Activated naive CD8-positive, alpha-beta T cell treated with anti-CD3 and anti-CD28 coated beads, Interleukin-2, amount 10 ng/mL, durations not matched to agents 7 days and 5 days (primary cell): ENCODE measurements at places on chromosomes 5 and 9. TPM values are rescaled to one million over a fixed set of nuclear protein-coding genes. Genes with fewer than 3 reads are reported as not detected.
A peak's percentile ranks its signal among the peaks of the same experiment; 100 is the strongest.

The SLC26A2 gene
- 9.7 TPM for total RNA-seq

The GARNL3 gene
- 3.1 TPM for total RNA-seq

The PIK3R1 gene
- 86.8 TPM for total RNA-seq

DNA sequence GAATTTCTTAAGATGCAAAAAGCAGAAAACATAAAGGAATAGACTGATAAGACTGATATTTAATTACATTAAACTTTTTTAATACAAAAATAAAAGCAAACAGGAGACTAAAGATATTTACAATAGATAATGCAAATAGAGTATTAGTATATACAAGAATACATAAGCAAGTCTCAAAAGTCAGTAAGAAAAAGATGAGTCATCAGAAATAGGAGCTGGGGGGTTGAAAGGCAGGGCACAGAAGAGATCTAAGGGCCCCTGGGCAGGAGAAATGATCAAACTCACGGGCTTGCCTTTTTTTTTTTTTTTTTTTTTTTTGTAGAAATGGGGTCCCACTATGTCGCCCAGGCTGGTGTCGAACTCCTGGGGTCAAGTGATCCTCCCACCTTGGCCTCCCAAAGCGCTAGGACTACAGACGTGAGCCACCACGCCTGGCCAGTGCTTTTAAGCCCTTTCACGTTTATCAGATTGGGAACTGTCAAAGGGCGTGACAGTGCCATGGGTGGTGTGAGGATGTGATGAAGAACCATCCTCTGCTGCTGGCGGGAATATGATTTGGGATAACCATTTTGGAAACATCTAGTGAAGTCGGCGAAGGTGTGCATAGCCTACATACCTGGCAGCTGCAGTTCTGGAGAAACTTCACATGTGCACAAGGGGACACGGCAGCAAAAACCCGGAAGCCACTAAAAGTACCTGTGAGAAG, 126.1 kb downstream of the CACNA1B start:
- DNase-seq = no peak

GRCh38 chr9:13934416-13934815, 379.5 kb downstream of the NFIB start:
- no peak for DNase-seq

DNA sequence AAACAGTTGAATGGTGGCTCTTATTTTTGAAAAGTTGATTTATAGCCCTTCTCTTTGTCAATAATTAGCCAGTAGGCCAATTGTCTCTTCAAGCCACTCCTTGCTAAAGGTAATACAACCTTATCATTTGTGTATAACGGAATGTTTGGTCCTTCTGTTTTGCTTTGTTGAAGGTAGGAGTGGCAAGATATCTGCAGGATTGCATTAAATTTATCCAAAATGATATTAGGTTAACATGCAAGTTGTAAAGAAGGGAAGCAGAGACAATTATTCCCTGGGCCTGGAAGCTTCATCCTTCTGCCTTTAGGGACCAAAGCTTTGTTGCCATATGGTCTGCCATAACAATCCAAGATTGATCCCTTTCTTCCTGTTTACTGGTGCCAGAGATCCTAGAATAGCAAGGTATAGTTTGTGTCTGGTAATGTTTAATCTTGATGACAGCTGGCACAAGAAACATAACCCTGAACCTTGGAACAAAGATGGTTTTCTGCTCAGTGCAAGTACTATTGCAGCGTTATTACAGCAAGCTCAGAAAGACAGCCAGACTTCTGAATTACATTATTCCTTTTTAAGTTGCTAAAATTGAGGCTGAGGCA, 15.5 kb upstream of the FSD1L start:
- no peak for DNase-seq

DNA sequence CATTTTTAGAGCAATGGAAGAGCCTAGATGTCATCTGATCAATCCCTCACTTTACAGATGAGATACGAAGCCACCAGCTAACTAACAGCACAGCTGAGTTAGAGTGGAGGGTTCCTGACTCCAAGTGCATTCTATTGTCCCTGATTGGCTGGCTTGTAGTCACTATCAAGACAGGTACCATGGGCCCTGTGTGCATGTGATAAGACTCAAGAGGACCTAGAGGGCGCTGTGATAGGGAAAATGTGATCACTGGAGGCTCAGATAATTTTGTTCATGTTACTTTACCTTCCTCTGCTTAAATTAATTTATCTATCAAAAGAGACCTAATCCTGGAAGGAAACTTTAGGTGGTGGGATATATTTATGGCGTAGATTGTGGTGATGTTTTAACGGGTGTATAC, 19.5 kb upstream of the SNAPC3 start:
- no peak for DNase-seq

DNA sequence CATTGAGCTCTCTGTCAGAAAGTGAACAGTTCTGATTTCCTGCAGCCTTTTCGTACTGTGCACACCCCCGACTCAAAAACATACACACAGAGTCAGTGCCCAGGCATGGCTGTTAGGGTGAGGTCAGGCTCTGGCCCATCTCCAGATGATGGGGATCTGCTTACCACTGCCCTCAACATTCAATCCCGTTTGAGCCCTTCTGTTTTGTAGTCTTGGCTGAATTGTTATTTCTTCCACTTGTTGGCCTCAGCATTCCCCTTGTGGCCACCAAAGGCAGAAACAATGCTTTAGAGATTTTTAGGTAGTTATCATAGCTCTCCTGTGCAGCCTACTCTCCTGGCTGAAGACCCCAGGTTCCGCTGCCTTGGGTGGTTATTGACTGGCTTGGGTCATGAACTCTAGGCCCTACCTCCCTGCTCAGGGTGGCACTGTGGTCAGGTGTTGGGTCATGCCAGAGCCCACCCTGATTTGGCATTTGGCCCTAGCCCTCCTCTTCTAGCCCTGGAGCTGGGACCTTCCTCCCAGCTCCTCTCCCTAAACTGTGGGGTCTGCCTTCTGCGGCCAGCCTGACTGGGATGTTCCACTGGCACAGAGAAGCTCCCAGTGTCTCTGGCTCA, 7.8 kb upstream of the MYOZ3 start:
- DNase-seq = no peak

DNA sequence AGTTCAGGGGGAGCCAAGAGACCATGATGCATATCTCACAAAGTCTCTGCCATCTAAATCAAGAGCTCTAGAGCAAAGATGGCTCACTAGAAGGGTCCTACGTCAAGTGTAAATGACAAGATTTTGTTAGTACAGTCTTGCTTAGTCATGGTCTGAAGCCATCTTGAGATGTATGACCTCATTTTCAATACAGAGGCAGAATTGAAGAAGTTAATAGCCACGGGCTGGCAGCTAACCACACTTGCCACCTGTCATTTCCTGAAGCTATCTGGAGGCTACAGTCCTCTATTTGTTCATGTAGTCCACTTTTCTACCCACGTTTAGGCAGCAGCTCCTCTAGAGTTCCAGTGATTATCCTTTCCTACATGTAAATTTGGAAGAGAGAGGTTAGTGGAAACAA, 231.7 kb upstream of the CDH12 start:
- DNase-seq = no peak

DNA sequence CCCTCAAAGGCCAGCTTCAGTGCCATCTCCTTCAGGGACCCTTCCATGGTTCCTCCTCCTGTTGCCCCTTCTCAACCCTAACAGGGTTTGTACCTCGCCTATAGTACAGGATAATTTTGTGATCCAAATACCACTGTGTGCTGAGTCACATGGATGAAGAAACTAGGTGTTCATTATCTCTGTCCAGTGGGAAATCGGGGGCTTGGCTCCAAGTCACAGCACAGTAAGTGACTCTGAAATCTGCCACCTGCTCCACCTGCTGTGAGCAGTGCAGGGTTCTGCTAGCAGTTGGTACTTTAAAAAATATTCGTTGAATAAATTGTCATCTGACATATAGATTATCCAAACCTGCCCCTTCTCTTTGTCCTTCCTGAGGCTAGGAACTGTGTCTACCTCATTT, 123.2 kb upstream of the OTULINL start:
- DNase-seq = no peak

DNA sequence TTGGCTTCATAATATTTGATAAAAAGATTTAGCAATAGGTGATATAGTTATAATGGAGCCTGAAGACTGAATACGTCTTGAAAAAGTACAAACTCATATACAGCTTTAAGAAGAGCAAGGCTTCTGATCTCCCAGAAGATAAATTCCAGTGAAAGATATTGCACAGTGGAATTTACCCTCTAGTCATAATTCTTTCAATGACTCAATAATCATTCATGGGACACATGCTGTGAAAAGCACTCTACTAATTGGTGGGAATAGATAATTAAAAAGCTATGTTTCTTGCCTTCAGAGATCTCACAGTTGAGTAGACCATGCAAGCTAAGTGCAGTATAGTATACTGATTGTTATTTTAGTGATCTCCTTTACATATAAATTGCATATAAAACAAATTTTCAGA, 538.6 kb upstream of the CYLC2 start:
- no peak for DNase-seq

- no peak for DNase-seq
These were observed 4.1 kb downstream of the GLRX start for GRCh38 chr5:95818181-95819147.

GRCh38 chr9:74887041-74887980, at the start of gene TRPM6:
TSS of gene TRPM6 (minus strand) at chr9:74887921. CDS start at chr9:74887856, 65 bp downstream.
- DNase-seq = peak; percentile 58

DNA sequence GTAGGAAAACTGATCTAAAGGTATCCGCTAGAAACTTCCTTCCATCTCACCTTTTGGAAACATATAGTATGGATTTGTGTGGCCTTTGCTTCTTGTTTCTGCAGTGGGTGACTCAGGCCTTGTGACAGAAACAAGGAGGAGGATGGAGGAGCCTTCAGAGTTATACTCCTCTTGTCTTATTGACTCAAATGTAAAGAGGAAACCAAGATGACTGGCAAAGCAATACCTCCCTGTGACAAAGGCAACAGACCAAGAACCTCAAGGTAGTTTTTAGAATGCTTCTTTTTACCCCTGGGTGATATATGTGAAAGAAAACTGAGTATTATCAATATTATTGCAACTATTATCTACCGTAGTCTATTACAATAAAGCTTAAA, 123.3 kb upstream of the SLIT3 start:
- DNase-seq = no peak
